CD4-positive, alpha-beta memory T cell (primary cell): ENCODE measurements at places on chromosomes 2 and 18. TPM values are rescaled to one million over a fixed set of nuclear protein-coding genes. Genes with fewer than 3 reads are reported as not detected.

The PARD6G gene
- 0.28 TPM for total RNA-seq

The RAB6C gene
- total RNA-seq = 0.11 TPM

The CLIP4 gene
- total RNA-seq = 65.2 TPM

The TMEM247 gene
- total RNA-seq = not detected

The PMAIP1 gene
- total RNA-seq = 8.8 TPM

The CCDC74B gene
- total RNA-seq = 0.12 TPM

The MAL gene
- 113 TPM for total RNA-seq

The INHBB gene
- not detected for total RNA-seq

The IL1R2 gene
- not detected for total RNA-seq

The NCKAP1 gene
- total RNA-seq = 6.3 TPM

The SUMO1 gene
- total RNA-seq = 53.5 TPM

- peak; percentile 95 for DNase-seq
- H3K36me3 ChIP-seq = peaks cover 15% of the 10 kb centered on the region
- H3K27ac ChIP-seq = peak overlapping the region; percentile 90
Measured at GRCh38 chr2:43218702-43219382, 7.6 kb downstream of the ZFP36L2 start.

- no peak overlapping the region for H3K4me3 ChIP-seq
- no peaks in the 10 kb centered on the region for H3K36me3 ChIP-seq
- H3K4me1 ChIP-seq = no peaks in the 10 kb centered on the region
- H3K27me3 ChIP-seq = no peaks in the 10 kb centered on the region
Measured at GRCh38 chr2:80370375-80371009, 65.9 kb upstream of the LRRTM1 start.

- no peaks in the 10 kb centered on the region for H3K36me3 ChIP-seq
- no peak overlapping the region for H3K4me3 ChIP-seq
- no peaks in the 10 kb centered on the region for H3K4me1 ChIP-seq
- no peak overlapping the region for H3K27ac ChIP-seq
- no peak for DNase-seq
Measured at GRCh38 chr18:35276267-35276666, 13.8 kb downstream of the ZSCAN30 start.

DNA sequence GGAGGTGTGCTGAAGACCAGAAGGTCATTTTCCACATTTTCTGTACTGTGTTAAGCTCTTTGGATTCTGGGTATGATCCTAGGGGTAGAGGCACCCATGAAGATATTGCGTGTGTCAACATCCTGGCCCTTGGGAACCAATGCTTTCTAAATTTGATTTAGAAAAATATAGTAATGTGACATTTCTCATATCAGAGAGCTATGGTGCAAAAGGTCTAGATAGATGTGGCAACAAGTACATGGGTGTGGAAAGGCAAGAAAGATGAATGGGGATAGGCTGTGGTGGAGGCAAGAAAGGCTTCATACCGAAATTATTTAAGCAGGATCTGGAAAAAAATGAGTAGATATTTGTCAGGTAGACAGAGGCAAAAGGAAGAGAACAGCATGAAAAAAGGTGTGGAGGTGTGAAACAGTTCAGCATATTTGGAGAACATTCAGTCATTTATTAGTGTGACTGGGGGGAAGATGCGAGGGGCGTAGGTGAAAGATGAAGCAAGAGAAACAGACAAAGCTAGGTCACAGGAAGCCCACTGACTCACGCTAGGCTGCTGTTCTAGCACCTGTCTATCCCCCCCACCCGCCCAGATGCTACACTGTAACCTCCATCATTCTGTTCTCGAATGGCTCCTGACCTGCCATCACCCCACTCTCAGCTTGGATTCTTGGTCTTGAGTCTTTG lies 11.7 kb downstream of the DOK1 start:
- H3K4me3 ChIP-seq = no peak overlapping the region
- no peaks in the 10 kb centered on the region for H3K4me1 ChIP-seq
- no peak for DNase-seq
- H3K36me3 ChIP-seq = no peaks in the 10 kb centered on the region
- no peaks in the 10 kb centered on the region for H3K27me3 ChIP-seq

- H3K4me1 ChIP-seq = no peaks in the 10 kb centered on the region
- no peaks in the 10 kb centered on the region for H3K27me3 ChIP-seq
- H3K4me3 ChIP-seq = no peak overlapping the region
- H3K27ac ChIP-seq = no peak overlapping the region
- H3K36me3 ChIP-seq = no peaks in the 10 kb centered on the region
- DNase-seq = no peak
Measured at GRCh38 chr2:23541503-23542229, 156.7 kb downstream of the KLHL29 start.

GRCh38 chr2:227383686-227384085 lies 4.1 kb downstream of the SCYGR1 start:
- H3K4me1 ChIP-seq = no peaks in the 10 kb centered on the region
- no peak for DNase-seq
- no peak overlapping the region for H3K27ac ChIP-seq
- H3K36me3 ChIP-seq = no peaks in the 10 kb centered on the region

DNA sequence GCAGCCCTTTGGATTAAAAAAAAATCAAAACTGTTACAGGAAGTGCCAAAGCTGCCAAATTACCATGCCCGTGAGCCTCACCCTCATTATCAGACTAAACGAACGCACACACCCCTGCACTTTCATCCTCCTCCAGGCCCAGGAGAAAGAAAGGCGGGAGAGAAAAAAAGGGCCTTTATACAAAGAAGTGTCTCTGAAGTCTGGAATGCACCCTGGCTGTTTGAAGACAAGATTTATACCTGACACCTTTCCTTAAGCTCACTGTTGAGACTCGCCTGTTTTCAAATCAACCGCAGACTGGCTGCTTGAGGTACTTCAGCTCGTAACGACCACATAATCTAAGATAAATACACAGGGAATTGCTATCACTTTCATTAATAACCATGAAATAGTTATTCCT lies 31.0 kb downstream of the EDAR start:
- no peaks in the 10 kb centered on the region for H3K27me3 ChIP-seq
- peak; percentile 19 for DNase-seq
- no peak overlapping the region for H3K4me3 ChIP-seq

DNA sequence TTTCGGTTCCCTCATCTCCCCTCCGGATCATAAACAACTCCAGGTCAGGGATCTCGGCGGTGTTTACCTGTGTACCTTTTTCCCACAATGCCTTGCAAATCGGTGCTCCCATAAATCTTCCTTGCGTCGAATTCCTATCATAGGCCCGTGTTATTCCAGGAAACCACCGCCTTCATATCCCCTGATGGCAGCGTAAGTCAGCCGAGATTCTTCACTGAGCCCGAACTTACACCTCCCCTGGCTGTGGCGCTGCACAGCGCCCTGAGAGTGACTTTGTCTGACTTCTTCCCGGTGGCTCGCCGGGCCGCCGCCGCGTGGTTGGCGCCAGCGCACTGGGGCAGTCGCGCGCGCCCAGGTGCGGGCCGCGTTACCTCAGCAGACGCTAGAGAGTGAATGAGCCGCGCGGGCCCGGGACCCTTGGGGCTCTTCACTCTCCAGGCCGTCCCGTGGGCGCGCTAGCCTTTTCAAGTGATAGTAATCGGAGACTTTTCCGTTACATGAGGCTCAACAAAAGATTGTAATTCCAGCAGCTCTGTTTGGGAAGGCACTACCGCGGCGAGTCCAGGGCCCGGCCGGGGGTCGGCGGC lies 101.6 kb downstream of the SPTBN1 start:
- H3K27me3 ChIP-seq = no peaks in the 10 kb centered on the region
- DNase-seq = peak; percentile 74
- H3K4me1 ChIP-seq = peaks cover 25% of the 10 kb centered on the region
- peak overlapping the region; percentile 83 for H3K27ac ChIP-seq
- no peaks in the 10 kb centered on the region for H3K36me3 ChIP-seq

- no peak overlapping the region for H3K27ac ChIP-seq
- H3K27me3 ChIP-seq = no peaks in the 10 kb centered on the region
- no peaks in the 10 kb centered on the region for H3K36me3 ChIP-seq
Measured at GRCh38 chr2:146615778-146616177, 1229.1 kb upstream of the ACVR2A start.

DNA sequence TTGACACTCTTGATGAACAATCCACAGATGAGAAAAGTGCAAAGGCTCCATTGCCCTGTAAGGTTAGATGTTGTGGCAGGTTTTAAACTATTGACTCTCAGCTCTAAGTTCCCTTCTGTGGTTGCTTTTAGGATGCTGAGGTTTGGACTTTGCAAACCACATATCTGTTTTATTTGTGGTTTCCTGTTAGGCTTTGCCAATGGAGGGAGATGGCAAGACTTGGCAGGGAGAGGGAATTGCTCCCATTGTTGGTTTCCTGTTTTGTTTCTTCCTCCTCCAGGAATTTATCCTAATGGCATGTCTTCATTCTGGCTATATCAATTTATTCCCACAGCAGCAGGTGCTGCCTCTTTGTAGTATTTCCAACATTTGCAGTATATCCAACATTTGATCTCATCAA lies 772.3 kb downstream of the LRRTM4 start:
- H3K36me3 ChIP-seq = no peaks in the 10 kb centered on the region
- no peaks in the 10 kb centered on the region for H3K4me1 ChIP-seq
- no peaks in the 10 kb centered on the region for H3K27me3 ChIP-seq
- H3K4me3 ChIP-seq = no peak overlapping the region

GRCh38 chr2:197940382-197940781 lies 136.0 kb downstream of the PLCL1 start:
- H3K4me3 ChIP-seq = no peak overlapping the region
- H3K27ac ChIP-seq = no peak overlapping the region
- H3K27me3 ChIP-seq = no peaks in the 10 kb centered on the region
- no peak for DNase-seq
- peaks cover 7% of the 10 kb centered on the region for H3K4me1 ChIP-seq

DNA sequence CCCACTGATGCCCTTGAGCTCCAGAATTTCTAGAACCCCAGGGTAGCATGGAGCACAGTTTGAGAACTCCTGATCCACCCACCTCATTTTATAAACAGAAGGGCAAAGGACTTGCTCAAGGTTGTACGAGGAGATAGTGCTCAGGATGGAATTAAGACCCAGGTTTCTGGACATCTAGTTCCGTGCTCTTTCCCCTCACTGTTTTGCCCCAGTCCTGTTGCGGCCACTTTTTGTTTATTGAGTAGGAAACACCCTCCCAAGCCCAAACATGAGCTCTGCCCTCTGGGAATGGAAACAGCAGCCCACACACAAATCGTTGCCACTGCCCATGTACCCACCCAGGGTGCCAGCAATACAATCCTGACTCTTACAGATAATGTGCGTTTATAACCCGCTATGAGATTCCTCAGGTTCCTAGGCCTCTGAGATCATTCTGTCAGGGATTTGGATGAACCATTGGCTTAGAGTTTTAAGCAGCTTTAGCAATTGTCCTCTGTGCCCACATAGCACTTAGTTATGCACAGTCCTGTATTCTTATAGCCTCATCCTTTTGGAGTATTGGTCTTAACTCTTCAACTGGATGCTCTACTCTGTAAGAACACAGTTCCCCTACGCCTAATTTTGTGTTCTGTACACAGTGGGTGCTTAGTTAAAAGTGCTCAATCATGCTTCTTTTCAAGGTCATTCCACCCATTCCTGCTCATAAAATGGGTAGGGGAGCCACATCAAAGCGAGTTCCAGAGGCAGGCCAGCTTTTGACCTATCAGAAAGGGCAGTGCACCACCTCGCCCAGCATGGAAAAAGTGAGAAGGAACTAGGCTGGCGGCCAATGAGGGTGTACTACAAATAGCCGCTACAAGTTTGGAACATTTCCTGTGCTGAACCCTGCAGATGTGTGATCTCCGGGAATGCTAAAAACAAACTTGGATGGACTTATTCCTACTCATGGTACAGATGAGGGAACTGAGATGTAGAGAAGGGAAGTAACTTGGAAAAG lies 60.3 kb upstream of the IGFBP2 start:
- H3K36me3 ChIP-seq = no peaks in the 10 kb centered on the region
- H3K4me1 ChIP-seq = no peaks in the 10 kb centered on the region
- no peaks in the 10 kb centered on the region for H3K27me3 ChIP-seq

DNA sequence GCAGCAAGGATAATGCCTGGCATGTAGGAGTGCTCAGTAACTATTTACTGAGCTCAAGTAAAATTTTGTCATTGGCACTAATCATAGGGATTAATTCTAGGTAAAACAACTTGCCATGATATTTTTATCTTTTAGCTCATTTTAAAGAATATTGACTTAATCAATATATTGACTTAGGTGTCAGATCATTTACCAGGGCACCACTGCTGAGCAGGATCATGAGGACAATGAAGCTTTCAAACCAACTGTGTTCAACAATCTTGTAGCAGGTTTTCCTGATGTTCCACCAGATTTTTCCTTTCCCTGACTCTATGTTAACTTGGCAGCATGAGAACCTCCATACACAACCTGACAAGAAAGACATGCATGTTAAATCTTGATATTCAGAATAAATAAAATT lies 114.5 kb upstream of the SCN1A start:
- no peaks in the 10 kb centered on the region for H3K27me3 ChIP-seq
- no peak overlapping the region for H3K27ac ChIP-seq
- H3K4me3 ChIP-seq = no peak overlapping the region
- H3K36me3 ChIP-seq = no peaks in the 10 kb centered on the region
- DNase-seq = no peak
